Activated gamma-delta T cell (primary cell): ENCODE measurements at places on chromosomes 11 and 22.

GRCh38 chr22:22392131-22392530 lies 116.4 kb downstream of the ZNF280B start:
- DNase-seq, result no peak

DNA sequence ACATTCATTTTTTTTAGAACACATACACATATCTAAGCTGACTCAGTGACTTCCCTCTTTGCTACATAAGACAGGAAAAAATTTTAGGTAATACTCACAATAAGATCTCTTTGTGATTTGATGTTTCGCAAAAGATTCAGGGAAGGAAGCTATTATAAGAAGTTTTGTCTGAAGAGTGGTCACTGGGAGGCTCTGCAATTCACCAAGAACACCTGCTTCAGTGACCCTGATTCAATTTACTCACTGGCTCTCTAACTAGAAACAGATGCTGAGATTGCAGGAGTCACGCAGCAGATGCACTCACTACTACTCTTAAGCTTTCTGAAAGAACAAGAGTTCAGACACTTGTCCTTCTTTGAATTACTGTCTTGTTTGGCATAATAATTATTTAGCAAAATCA lies 193.6 kb upstream of the DDI1 start:
- DNase-seq, result no peak

GRCh38 chr11:82719361-82720105 lies 14.1 kb downstream of the FAM181B start:
- DNase-seq, result no peak

DNA sequence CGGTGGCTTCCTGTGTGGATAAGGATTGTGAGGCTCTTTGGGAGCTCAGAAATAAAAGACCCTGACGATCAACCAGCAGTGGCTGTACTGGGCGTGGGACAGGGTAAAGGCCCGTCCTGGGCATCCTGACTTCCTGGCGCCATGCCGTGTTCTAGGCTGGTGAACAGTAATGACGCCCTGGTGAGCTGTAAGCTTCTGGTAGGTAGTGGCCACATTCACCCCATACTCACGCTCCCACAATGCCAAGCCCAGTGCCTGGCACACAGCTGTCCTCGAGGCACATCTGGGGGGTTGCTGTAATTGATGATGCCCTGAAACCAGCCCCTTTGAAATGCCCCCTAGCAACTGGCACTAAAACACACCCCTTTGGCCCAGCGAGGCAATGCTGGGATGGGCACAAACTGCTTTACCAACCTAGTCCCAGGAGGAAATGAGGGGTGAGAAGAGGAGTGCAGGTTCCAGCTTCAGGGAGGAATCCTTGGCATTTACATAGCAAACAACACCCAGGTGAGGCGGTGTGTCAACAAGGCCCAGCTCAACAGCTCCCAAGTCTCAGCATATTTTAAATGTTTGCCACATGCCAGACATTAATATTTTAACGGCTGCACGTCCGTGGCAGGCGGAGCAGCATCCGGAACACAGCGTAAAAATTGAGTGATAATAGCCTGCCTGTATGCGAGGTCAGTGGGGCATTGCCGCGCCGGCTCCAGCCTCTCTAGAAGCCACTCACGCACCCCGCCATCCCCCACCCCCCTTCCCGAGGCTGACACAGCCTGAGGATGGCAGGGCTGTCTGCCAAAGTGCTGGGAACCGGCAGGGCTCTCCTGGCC lies 79.3 kb downstream of the DSCAML1 start:
- DNase-seq, result no peak

DNA sequence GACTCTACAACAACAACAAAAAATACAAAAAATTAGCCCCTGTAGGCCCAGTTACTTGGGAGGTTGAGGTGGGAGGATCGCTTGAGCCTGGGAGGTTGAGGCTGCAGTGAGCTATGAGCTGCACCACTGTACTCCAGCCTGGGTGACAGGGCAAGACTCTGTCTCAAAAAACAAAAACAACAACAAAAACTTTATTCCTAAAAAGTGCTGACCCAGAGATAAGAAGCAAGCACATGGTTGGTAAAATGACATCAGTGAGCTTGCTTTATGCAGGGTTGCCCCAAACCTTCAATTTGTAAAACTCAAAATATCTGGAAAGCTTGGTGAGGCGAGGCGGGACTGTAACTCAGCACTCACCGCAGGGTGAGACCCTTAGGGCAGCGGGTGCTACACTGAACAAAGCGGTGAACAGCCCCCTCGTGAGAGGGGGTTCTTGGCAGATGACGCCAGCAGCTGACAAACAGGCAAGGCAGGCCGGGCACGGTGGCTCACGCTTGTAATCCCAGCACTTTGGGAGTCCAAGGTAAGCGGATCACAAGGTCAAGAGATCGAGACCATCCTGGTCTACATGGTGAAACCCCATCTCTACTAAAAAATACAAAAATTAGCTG lies 3.5 kb upstream of the TCIRG1 start:
- no peak for DNase-seq

GRCh38 chr11:57539342-57539741 lies 1.9 kb downstream of the SMTNL1 start:
- no peak for DNase-seq

GRCh38 chr11:22556381-22556780 lies 69.2 kb downstream of the FANCF start:
- DNase-seq, result no peak

- DNase-seq, result no peak
Observed at GRCh38 chr22:49815641-49816091, 12.0 kb downstream of the BRD1 start.

- DNase-seq, result no peak
Observed at GRCh38 chr11:14315130-14315529, 43.9 kb downstream of the RRAS2 start.

- DNase-seq, result no peak
Observed at GRCh38 chr22:50208430-50208938, 7.7 kb downstream of the SELENOO start.

DNA sequence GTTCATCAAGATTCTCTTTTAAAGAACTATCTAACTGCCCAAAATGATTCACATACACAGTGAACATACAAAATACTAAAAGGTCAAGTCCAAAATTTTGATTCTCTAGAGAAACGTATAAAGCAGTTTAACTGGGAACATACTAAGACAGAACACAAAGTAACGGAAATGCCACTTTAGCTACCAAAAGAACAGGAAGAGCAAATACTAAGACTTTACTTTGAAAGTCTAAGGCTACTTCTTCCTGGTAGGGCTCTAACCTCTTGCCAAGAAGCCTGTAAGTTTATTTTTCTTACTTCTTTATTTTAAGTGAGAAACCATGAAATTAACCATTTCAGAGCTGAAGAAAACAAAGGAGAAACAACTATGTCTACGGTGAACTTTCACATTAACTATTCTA lies 6.2 kb downstream of the PICALM start:
- DNase-seq, result no peak

DNA sequence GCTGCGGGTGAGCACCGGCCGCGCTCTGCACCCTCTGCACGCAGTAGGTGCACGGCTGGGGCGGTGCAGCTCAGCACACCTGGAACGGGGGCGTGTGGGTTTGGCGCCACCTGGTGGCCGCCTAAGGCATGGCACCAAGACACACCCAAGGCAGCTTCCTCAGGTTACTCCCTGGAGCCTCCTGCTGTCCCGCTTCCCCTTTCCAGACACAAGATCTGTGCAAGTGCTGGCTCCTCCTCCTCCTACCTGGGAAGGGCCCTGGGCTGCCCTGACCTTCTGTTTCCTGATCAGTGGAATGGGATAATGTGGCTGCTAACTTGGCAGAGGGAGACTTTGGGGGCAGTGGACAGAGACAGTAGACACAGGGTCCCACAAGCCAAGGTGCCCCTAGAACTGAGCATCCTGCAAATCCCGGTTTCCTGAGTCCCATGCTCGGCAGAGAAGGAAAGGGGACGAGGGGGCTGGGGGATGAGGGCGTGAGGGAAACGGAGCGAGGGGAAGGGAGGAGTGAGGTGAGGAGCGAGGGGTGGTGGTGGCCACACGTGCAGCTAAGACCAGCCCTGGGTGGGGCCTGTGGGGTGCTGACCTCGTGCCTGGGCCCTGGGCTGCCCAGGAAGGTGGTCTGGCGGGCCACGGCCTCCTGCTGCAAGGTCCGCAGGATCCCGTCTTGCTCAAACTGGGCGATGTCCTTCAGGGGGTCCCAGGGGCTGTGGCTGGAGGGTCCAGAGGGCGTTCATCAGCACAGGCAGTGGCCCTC lies 34.8 kb upstream of the CARS1 start:
- peak; percentile 39 for DNase-seq

GRCh38 chr11:63212742-63213141 lies 30.7 kb downstream of the SLC22A25 start:
- no peak for DNase-seq

DNA sequence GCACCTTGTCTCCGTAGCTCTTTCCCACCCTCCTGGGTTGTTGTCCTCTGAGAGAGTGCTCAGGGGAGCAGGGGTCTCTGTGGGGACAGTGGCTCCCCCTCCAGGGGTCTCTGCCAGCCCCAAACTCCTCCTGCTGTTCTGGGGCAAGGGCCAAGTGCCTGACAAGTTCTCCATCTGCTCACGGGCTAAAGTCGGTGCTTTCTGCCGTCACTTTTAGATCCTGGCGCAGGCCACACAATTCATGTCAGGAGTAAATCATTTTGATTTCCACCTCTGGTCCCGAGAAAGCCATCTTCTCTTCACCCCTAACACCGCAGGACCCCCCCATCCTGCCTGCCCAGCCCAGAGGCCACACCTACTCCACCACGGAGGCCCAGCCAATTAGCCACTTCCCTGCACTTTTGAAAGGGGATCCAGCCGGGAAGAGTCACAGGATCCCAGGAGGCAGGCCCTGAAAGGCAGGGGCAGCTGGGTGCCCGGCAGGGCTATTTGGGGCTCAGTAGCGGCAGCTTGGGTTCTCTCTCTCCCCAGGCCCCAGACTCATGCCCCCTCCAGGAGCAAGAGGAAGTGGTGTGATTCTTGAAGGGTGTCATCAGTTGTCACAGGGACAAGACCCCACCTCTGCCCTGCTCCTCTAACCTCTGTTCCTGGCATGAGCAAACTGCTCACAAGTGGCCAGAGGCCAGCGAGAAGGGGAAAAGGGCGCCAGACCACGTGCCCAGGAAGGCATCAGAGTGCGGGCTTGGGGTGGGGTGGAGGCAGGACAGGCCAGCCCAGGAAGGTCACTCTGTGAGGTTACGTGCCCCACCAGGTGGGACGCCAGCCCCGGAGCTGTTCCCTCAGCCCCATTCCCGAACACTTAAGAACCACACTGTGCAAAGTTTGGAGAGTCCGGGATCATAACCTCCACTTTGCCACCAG lies 1.3 kb downstream of the MACROD1 start:
- DNase-seq, result no peak

DNA sequence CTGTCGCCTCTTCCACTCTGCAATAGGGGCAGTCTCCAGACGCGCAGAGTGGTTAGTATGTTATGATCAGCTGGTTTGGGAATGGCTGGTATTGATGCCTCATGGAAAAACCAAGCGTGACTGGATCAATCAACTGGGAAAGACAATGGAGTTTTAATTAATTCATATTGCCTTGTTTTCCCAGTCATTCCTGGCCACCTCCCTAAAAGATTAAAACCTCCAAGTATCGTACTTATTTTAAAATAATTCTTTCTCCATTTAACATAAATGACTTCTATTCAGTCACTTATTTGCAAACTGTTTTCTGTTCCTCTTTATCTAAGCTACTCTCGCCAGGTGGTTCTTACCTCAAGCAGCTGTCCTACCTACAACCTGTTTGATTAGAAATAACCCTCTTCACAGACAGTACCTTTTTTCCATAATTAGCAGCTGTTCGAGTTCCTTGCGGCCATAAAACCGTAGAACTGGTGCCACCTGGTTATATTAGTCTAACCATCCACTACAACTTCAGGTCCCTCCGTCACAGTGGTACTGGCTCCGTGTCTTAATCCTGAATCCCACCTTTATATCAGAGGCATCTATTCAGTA lies 898 bp downstream of the ZNF215 start:
- no peak for DNase-seq

- no peak for DNase-seq
Observed at GRCh38 chr11:117691218-117691514, 105.8 kb downstream of the DSCAML1 start.

GRCh38 chr22:47434336-47435203 lies 672.1 kb downstream of the TBC1D22A start:
- no peak for DNase-seq

DNA sequence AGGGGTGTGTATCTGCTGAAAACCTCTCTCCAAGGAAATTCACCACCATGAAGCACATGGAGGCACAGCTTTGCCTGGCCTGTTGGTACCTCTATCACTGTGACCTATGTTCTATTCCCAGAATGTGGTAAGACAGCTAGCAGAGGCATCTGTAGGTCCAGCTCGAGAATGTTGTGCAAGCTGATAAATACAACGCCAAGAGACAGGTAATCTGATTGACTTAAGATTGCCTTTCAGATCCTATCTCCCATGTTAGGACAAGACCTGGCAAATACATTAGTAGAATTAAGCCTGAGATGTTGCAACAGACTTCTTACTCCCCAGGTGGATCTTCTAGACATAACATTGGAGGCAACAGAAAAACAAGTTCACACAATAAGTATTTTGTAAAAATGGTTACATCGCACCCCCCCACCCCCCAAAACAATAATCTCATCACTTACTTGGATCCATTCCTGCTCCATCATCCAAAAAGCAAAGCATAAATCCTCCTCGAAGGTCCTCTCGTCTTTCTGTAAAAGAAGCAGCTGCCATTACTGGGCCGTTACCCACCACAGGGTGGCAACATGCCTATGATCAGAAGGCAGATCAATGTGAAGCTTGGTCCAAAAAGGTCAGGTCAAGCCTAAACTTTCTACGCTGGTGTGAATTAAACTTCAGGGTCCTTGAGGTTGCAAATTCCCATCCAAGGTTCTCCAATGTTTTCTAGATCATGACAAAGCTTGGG lies 18.5 kb downstream of the MORC2 start:
- no peak for DNase-seq

- DNase-seq, result no peak
Observed at GRCh38 chr11:45853332-45854219, 6.3 kb downstream of the CRY2 start.

DNA sequence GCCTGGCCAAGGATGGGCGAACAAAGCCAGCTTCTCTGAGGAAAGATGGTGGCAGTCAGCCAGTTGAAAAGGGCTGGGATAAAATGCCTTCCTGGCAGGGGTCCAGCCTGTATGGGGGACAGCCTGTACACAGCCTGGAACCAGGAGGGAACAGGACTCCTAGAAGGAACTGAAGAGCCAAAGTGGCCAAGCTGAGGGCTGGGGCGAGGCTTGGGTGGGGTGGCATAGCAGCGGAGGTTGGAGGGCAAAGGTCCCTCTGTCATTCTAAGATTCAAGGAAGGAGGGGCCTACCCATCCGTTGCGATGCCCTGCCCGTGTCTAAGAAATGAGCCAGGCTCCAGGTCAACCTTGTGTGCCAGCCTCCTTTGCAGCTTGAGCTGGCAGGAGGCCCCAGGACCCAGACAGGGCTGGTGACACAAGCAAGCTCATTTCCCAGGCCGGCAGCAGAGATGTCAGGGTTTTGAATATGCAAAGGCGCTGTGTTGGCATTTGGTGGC lies 22.6 kb downstream of the FADD start:
- no peak for DNase-seq

GRCh38 chr22:31211482-31211861 lies 626 bp upstream of the LIMK2 start:
- no peak for DNase-seq
